ENCODE measurements at places on chromosomes 1 and 21. TPM values are rescaled to one million over a fixed set of nuclear protein-coding genes. Genes with fewer than 3 reads are reported as not detected.

- no peak for DNase-seq
These were observed 16.8 kb downstream of the VPS13D start for GRCh38 chr1:12246584-12246983.

DNA sequence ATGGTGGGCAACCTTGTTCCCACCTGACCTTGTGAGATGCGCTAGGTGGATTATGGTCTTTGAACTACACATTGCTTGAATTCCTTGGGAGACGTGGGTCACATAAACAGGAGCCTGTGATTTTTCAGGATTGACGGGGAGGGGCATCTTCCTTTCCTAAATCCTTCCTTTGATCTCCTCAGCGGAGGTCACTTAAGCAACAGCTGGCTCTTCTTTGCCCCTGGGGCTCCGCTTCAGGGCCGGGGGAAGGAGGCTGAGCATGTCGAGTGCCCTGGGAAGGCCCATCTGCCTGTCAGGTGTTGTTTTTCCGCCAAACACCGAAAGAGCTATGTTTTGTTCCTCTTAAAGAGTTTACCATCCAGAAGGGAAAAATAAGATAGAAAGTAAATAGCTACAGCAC, 40.6 kb downstream of the KIF26B start:
- no peak for DNase-seq

DNA sequence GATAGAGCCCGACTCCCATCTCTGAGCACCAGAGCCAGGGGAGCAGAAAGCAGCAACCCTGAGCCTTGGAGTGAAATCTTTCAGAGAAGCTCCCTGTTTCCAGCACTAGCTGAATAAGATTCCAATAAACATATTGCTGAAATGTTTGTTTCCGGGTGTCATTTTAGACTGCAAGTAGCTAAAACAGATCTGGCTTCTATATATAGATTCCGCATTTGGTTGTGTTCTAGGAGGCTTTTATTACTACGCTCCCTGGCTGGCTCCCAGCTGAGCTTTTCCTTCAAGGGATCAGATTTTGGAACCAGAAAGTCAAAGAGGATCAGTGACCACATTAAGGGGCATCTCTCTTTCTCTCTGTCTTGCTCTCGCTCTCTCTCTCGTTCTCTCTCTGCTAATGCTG, 88.2 kb downstream of the PAPPA2 start:
- peak; percentile 56 for DNase-seq

- DNase-seq = no peak
These were observed 18.0 kb downstream of the AGPAT3 start for GRCh38 chr21:43882952-43883545.

- DNase-seq = no peak
These were observed 25.3 kb downstream of the SLC27A3 start for GRCh38 chr1:153800516-153800915.

DNA sequence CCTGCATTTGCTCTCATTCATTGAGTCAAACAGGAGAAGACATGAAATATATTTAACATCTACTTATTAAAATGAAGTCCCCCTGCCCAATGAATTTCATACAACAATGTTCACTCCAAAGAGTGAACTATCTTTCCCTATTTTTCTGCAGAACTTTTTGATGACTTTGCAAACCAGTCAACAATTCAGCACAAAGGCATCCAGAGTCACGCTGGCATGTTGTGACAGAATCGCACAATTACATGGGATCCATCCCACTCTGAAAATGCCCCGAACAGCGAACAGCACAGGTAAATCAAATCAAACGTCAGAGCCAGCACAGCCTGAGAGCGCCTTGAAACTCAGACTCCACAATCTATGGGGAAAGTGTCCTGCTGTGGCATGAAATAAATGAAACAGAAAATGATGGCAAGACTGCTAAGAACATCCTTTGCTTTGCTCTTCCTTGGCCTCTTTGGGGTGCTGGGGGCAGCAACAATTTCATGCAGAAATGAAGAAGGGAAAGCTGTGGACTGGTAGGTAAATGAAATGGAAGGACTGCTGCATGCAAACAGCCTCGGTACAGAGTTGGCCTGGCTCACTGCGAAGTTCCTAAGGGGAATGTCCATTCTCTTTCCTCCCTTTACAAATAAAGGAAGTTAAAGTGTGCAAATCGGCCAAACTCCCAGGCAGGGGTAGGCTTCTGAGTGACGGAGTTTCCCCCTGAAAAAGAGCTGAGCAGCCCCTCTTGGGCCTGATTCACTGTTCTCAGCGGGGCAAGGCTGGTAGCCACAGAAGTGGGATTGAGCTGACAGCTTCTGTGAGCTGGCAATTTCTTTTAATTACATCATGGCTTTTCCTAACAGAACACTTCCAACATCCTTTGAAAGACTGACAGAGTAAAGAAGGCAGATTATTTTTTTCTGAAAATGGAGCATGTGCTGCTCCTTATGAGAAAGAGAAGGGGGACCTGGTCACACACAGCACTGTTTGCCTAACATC, at the start of gene DNASE2B:
Gene DNASE2B, plus strand, starts transcription at position 310 of the 981 bp plus-strand sequence. Its CDS starts 81 bp downstream, at position 391.
- DNase-seq = no peak

GRCh38 chr1:111618961-111619634, 491 bp upstream of the RAP1A start:
- DNase-seq = no peak

- DNase-seq = peak; percentile 88
These were observed 1.1 kb upstream of the GUCA2A start for GRCh38 chr1:42165511-42166210.

- no peak for DNase-seq
These were observed 101.1 kb upstream of the ERRFI1 start for GRCh38 chr1:8127171-8127641.

DNA sequence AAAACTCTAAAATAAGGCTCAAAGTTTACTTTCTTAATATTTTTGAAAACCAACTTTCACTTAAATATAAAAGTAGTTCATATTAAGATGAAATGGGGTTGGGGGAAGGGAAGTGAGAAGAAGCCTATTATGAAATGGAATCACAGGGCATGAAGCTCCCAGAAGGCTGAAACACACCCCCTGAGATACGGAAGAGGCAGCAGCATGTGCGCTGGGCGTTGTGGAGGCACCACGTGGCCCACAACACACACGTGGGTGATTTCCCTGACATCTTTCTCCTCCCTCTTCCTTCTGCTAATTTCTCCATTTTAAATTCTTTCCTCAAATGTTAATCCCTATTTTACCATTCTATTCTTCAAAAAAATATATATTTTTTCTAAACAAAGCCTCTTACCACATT, 35.6 kb upstream of the SEC16B start:
- no peak for DNase-seq

DNA sequence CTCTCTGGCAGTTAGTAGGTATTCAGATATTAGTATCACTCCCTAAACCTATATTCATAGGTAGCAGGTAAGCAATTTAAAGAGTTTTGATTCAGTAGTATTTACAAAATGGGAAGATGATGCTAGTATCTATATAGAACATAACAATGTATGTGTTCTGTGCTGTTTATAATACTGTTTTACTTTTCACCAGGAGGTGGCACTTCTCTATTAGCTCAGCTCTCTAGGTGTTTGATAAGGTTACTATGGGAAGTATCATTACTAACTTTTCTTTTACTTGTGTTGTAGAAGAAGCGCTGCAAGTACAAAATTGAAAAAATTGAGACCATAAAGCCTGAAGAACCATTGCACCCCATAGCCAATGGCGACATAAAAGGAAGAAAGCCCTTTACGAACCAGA, 49.4 kb upstream of the FASLG start:
- no peak for DNase-seq

Gene SPATA21
- total RNA-seq = not detected

Gene NCMAP
- 2.6 TPM for total RNA-seq

Gene FCMR
- 4.4 TPM for total RNA-seq

Gene AIM2
- total RNA-seq = not detected

Gene ZMYM1
- 22.2 TPM for total RNA-seq

Gene NBPF12
- total RNA-seq = 16.2 TPM

Gene MXRA8
- 95.3 TPM for total RNA-seq

Gene AGT
- 21.8 TPM for total RNA-seq

Gene C1orf185
- total RNA-seq = not detected

Gene UTS2
- not detected for total RNA-seq

Gene TMPRSS3
- 0.21 TPM for total RNA-seq
